ENCODE measurements at places on chromosomes 16 and 17.

DNA sequence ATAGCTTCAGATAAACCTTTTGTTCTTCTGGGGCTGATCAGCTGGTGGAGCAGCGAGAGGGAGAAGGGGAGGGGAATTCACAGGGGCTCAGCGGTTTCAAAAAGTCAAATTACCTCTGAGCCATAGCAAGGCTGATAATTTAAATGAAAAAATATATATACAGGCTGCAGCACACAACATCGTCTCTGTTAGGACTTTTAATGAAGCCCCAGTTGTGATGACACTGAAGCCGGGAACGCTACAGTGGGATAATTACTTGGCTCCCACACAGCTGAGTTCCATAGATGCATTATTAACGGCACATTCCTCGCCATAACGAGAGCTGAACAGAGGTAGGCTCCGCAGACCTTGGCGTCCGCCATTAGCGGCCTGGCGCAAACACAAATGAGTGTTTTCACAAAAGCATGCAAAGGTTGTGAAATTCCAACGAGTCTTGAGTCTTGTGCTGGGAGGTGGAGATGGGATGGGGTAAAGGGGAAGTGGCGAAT lies 216.0 kb downstream of the C16orf78 start:
- DNase-seq, result no peak

DNA sequence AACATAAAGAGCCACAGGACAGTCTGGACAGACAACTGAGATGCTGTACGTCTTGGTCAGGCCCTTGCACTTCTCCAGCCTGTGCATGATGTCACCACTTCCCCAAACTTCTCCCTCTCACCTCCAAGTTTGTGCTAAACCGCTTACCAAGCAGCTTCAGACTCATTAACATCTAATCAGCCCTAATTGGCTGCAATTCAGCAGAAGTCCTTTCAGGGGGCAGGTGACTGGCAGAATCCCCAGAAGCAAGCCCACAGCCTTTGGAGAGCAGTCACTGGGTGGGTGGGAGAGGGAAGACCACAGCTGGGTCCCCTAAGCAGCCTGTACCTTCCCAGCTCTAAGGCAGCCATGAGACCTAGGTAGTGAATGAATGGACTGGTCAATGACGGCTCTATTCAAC lies 161.4 kb downstream of the GRIN2A start:
- no peak for DNase-seq

GRCh38 chr17:75011401-75012095 lies 922 bp upstream of the MRPL58 start:
- no peak for DNase-seq

GRCh38 chr16:1261131-1261892 lies 5.4 kb downstream of the TPSD1 start:
- no peak for DNase-seq
